HL-60 (cell line): ENCODE measurements at places on chromosomes 1 and 21.

- DNase-seq: peak; percentile 52
Measured at GRCh38 chr1:167599957-167600581, 30.0 kb upstream of the RCSD1 start.

GRCh38 chr1:199449221-199449620 lies 578.3 kb upstream of the NR5A2 start:
- DNase-seq: no peak

DNA sequence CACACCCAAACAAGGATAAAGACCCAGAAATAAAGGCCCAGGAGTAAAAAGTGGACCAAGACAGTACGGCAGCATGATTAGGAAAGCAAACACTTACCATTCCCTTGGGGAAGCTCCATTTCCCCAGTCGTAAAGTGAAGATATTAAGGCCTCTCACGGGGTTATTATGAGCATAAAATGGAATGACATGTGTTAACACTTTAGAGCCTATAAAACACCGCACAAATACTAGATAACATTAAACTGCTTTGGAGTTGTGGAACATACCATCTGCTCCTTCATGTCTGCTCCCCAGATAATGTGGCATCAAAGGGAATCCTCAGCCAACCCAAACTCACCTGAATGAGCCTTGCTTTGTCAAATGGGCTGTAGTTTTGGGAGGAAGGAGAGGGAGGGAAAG lies 8.9 kb upstream of the ITLN2 start:
- no peak for DNase-seq

DNA sequence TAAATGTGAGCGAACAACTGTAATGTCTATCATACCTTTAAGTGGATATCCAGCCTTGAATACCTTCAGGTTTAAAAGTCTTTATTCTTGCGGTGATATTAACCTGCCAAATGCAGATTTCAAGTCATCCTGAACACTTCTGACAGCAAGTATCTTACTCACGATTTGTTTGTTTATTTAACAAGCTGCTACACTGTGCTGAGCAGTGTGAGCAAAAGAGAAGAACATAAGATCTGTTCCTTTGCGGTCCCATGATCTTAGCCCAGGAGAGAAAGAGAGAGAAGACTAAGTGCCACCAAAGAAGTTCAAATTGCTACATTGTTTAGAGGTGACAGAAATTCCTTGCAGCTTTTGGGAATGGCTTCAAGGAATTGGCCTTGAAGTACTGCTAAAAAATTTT lies 9.5 kb upstream of the IL24 start:
- no peak for DNase-seq

DNA sequence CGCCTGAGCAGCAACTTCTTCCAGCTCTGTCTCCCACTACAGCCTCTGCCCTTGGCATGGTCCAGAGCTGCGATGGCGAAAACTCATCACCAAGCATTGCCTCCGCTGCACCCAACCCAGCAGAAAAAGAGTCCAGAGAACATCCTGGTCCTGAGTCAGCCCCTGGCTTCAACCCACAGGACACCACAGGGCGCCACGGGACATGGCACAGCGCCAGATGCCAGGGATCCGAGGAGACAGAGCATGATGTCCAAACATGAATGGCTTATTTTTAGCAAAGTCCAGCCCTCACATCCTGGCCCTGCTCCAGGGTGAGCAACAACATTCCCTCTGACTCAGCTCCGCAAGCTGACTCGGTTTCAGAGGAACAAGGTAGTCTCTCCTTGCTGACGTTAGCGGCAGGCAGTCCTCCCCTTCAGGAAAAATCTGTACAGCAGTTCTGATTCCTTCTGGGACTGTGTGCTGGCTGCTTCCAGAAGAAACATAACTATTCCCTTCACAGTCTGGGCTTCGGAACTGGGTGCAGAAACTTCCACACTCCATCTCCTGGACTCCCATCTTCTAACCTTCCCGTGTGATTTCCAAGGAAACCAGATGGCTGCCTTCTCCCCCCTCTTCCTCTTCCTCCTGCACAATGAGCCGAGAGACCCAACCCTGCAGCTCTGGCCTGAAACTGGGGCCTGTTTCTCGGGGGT lies 131.3 kb downstream of the TOMM20 start:
- no peak for DNase-seq
